ENCODE measurements at places on chromosomes 2 and 18. TPM values are rescaled to one million over a fixed set of nuclear protein-coding genes. Genes with fewer than 3 reads are reported as not detected.
A peak's percentile ranks its signal among the peaks of the same experiment; 100 is the strongest.

DNA sequence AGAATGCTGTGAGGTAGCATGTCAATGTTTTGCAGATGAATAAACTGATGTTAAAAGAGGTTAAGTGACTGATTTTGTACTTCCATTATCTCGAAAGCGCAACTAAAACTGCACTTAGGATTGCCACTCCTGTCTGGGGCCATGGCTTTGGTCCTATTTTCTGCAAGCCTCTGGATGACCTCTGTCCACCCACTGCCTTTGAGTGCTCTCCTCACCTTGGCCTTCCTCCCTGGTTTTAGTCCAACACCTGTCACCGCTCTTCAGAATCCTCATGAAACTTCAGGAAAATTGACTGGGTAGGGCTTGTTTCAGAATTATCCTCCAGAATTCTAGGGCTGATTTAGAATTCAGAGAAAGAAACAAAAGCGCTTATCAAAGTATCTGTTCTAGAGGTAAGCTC, 51.1 kb upstream of the HNMT start:
- no peak for DNase-seq

GRCh38 chr2:189150033-189150432, 29.5 kb downstream of the COL5A2 start:
- no peak for DNase-seq

DNA sequence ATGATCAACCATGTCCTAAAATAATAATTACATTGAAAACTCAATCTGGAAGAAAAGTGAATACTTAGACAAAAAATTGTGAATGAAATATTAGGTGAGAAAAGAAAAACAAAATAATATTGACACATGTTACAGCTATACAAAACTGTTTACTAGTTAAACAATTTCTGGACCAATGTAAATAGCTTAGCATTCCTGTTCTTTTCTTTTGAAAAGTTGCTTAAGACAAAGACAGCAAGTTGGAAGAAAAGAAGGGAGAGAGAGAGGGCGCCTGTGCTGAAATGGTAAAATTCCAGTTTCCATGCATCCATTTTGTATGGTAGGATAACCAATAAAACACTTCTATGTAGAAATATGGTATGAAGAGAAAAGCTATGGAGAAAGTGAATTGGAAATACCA, 94.1 kb upstream of the RFX8 start:
- DNase-seq = no peak

The SCRN3 gene
- total RNA-seq = 26.4 TPM

- DNase-seq = no peak
Measured at GRCh38 chr2:55047677-55048299, 2.5 kb downstream of the RTN4 start.

GRCh38 chr2:45176390-45176789, 167.1 kb upstream of the SIX2 start:
- no peak for DNase-seq

GRCh38 chr2:84781942-84782716, 98.8 kb downstream of the TRABD2A start:
- peak; percentile 16 for DNase-seq

GRCh38 chr2:41724465-41724864, 323.4 kb upstream of the PKDCC start:
- DNase-seq = no peak

The CDK5R2 gene
- total RNA-seq = 0.14 TPM

DNA sequence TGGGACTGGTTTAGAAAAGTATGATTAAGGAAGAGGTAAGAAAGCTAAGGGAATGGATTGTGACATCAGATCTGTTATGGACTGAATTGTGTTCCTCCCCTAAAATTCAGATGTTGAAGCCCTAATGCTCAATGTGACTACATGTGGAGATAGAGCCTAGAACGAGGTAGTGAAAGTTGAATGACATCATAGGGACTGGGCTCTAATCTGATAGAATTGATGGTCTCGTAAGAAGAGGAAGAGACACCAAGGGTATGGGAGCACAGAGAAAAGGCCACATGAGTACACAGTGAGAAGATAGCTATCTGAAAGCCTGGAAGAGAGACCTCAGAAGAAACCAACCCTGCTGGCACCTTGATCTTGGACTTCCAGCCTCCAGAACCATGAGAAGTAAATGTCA, 178.3 kb downstream of the TRIB2 start:
- DNase-seq = no peak

- DNase-seq = peak; percentile 40
Measured at GRCh38 chr2:10493634-10494281, 45.6 kb upstream of the ODC1 start.

- no peak for DNase-seq
Measured at GRCh38 chr2:159136391-159136790, 150.1 kb downstream of the WDSUB1 start.

The PER2 gene
- 29.8 TPM for total RNA-seq

GRCh38 chr2:24893934-24894333, 26.1 kb downstream of the ADCY3 start:
- DNase-seq = no peak

Measured in mucosa of gallbladder (tissue), 1 donor.